ENCODE measurements at places on chromosomes 5 and 9.

DNA sequence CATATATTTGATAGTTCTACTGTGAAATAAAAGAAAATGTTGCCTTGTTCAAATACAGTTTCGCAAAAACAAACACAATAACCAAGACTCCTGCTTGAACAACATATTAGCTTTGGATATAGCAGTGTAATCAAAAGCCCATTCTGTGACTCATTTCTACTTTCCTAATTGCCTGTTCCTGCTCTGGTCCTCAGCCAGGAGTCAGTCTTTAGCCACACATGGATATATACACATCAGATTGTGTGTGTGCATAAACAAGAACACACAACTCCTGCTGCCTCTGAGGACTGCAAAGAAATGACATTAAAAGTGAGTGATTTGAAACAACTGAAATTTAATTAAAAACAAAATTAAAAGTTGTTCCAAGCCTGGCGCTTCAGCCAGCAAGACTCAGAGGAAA, 334.8 kb downstream of the TRIM32 start:
- no peak for DNase-seq

DNA sequence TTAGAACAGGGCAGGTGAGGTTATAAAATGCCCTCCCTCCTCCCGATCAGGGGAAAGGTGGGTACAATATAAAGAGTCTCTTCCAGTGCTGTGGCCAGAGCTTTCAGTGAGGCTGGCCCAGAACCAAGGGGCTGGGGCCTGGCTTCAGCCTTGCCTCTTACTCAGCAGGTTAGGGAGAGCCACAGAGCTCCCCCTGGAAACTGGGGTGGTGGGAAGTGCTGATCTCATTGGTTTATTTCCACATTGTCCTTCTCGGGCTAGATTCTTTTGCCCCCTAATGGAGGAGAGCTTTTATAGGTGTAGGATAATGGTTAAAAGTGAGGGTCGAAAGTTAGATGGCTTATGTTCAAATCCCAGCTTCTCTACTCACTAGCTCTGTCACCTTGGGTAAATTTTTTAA, 186.7 kb upstream of the TBC1D2 start:
- DNase-seq: peak; percentile 53

GRCh38 chr5:113776168-113776567, 262.7 kb downstream of the YTHDC2 start:
- DNase-seq: no peak

- DNase-seq: no peak
Measured at GRCh38 chr5:142235050-142235797, 89.6 kb downstream of the SPRY4 start.

GRCh38 chr5:112779531-112779930, 41.8 kb downstream of the APC start:
- DNase-seq: no peak

DNA sequence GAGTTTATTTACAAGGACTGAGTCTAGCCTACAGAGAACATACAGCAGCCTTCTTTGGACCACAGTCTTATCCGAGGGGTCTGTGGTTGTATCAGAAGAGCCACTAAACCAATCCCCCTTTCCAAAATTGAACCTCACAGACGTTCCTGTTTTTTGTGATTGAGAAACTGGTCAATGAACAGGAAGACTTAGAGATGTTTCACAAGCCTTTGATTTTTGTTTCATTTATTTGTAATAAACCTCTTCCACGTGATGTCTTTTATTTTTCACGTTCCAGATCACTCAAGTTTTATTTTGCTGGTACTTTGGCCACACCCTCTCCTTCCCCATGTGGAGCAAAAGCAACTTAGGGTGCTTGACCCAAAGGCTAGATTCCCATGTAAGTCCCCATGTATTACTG, 16.1 kb downstream of the CCT5 start:
- no peak for DNase-seq

DNA sequence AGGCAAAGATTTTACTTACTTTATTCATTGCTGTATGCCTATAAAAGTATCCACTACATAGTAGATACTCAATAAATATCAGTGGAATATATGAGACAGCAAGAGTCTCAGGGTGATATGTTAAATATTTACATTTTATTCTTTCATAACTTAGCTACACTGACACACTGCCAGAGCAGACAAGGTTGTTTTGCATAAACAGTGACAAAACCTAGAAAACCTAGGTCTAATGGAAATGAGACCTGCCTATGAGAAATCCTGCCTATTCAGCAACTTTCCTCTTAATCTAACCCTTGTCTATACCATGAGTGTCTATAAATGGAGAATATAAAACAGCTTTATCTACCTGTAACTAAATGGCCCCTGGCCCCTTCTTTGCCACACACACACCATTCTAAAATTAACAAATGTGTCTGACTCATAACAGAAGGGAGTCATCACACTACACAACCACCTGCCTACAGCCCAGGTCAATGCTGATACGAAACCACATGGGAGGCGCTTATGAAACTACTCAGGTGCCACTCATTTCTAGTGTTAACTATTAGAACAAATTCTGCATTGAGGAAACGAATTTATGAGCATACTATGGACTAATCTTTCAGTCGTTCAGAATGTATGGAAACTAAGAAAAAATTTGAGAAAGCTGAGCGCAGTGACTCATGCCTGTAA, 60.3 kb downstream of the UBAP2 start:
- no peak for DNase-seq

DNA sequence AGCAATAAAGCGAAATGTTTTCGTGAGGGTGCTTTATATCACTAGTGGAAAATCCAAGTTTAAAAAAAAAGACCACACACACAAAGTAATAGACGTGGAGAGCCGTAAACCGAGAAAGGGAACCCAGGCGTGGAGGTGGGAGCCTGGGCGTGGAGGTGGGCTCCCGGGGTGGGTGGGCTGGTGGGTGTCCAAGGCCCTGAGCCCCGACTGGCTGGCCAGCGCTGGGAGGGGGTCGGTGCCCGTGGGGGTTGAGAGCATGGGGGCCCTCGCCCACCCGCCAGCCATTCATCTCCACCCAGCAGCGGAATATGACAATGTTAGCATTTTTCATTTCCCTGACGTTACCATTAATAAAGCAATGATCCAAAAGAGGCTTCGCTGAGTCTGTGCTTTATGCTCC, 135.0 kb downstream of the MVB12B start:
- no peak for DNase-seq

- no peak for DNase-seq
Measured at GRCh38 chr5:111930905-111931461, 174.0 kb upstream of the NREP start.

DNA sequence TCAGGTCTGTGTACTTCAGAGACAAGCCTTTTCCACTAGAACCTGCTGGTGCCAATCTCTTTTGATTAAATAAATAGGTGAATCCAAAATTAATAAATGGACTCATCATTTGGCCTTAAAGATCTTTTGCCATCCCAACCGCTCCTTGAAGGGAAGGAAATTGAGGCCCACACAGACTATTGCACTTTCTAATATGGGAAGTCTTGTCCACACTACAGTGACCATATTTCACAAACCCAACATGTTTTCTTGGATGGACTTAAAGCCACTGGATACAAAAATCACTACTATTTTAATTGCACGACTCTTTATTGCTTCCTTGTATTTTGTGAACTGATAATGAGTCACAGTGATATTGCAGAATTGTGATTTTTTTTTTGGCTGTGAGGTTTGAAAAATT, 135.0 kb downstream of the DIRAS2 start:
- no peak for DNase-seq

- no peak for DNase-seq
Measured at GRCh38 chr5:55880453-55880852, 29.3 kb downstream of the IL31RA start.

DNA sequence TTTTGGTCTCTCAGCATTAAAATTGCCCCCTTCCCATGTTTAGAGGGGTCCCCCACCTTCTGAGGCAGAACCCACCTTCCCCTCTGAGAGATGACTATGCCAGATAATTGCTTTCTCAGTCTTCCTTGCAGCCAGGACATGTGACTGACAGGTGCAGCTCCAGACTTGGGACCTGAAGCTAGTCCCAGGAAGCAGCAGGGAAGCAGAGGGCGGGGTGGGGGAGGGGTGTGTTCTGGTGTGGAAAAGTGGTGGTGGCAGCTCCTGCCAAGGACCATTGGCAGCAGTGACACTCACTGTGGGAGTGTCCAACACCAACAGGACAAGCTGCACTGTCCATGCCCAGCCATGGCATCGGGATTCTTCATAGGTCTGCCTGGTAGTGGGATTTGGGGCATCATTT, 2.3 kb downstream of the EIF4E1B start:
- DNase-seq: no peak

GRCh38 chr5:79878721-79879336, 112.2 kb downstream of the MTX3 start:
- peak; percentile 49 for DNase-seq

GRCh38 chr5:102855681-102856388, 100.7 kb downstream of the PAM start:
- DNase-seq: no peak

GRCh38 chr9:88044200-88044599, 69.9 kb upstream of the CDK20 start:
- no peak for DNase-seq

DNA sequence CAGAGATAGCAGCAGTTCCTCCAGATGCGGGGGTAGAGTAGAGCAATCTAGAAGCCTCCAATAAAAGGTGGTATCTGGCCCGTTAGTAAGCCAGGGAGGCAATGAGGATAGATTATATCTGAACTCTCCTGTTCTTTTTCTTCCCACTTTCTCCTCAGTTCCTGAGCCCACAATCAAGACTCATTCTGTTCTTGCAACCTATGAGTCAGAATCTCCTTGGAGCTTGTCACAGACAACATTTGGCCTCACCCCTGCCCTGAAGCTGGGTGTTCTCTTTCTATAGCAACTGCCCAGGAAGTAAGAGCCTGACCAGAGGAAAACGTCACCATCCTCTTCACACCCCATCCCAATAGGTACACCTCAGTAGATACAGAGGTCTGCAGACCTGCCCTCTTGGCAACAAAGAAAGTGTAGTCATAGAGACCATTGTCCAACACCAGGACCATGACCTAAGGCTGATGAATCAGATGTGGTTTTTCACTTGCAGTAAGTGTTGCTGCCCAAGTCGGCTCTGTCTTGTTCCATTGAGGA, 76.3 kb upstream of the PCA3 start:
- no peak for DNase-seq

GRCh38 chr5:59236986-59237385, 654.1 kb downstream of the RAB3C start:
- DNase-seq: no peak

DNA sequence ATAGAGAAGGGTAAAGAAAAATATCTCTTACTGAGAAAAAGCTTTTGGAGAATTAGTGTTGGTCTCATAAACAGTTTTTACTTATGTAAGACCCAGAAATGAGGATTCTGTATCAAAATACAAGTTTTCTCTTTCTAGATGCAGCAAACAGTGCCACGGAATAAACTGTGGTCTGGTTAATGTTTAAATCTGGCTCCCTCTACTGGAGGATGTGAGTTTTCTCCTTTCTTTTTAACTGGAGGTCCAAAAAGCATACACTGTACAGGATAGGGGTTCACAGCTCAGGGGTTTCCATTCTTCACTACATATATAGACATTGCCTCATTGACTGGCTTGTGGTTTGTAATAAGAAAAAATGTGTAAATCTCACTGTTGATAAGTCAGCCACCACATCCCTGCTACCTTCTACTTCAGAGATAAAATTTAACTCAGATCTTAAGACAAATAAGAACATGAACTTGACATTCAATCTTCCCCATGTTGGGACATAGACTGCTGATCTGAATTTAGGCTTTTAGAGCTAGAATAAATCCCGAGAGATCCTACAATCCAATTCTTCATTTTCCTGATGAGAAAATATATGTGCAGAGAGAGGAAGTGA, 98.9 kb downstream of the CFAP95 start:
- DNase-seq: peak; percentile 83

DNA sequence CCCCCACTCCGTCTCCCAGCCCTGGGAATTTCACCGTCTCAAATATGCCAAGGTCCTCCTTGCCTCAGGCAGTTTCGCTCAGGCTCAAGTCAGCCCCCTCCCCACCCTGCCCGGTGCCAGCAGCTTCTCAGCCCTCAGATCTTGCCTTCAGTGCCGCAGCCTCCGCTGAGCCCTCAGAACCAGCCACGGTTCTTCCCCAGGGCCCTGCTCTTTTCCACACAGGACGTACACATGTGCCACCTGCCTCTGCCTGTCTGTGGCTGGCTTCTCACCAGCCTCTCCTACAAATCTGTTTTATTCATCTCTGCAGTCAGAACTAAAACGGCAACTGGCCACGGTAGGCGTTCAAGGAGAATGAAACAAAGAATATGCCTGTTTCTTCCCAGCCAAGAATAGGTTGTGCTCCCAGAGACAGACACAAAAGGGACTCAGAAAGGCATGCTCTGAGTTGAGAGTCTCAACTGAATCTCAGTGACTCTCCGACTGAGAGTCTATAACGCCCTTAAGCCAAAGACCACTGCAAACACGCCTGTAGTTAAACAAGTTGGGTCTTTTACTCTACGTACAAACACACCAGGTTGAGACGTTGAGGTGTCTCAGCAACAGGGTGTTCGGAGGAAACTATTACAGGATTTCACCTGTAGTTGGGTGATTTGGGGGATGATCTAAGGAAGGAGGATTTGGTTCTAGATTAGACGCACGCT, 10.6 kb upstream of the GRIN1 start:
- DNase-seq: no peak

DNA sequence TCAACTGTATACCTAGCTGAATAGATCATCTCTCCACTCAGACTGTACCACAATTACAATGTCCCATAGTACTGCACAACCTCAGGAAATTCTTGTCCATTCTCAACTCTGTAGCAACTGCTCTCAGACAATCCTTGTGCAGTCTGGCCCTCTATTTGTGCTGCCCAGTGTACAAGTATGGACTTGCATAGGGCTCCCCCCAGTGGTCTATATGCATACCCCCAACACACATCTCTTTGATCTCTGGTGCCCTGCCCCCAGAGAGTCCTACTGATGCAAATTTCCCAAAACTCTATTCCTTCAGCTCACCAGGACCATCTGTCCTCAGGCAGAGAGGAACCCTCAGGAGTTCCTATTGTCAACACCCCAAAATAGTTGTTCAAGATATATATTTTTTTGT, 205.3 kb downstream of the SLCO4C1 start:
- peak; percentile 83 for DNase-seq

DNA sequence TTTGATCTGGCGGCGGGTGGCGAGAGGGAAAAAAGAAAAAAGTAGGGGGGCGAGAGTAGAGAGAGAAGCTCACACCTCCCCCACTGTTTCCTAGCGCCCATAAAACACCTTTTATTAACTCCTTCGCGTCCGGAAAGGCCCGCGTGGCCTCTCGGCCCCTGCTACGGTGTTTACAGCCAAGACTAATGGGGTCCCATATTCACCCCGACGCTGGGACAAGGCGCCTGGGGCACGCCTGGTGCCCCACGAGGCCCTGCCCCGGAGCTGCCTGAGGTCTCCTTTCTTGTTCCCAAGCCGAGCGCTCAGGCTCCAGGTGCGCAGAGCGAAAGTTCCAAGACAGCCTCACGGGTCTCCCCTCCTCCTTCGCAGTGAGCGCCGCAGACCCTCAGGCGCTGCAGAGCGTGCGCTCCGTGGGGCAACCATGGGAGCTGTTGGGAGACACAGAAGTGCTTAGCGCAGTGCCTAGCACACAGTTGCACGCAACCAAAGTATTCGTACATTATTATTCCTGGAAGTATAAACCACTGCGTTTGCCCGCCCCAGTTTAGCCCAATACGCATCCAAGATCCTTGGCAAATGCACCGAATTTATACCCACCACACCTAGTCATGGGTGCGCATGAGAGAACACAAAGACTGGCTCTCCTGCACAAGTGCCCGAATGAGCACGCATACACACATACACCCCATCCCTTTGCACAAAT, 4.3 kb downstream of the HAND1 start:
- no peak for DNase-seq
